Stimulated activated CD4-positive, alpha-beta T cell treated with anti-CD3 and anti-CD28 coated beads, Interleukin-12 subunit alpha, Interleukin-12 subunit beta, amount 100 ng/mL, for 24 hours (primary cell): ENCODE measurements at places on chromosomes 11 and 22.

DNA sequence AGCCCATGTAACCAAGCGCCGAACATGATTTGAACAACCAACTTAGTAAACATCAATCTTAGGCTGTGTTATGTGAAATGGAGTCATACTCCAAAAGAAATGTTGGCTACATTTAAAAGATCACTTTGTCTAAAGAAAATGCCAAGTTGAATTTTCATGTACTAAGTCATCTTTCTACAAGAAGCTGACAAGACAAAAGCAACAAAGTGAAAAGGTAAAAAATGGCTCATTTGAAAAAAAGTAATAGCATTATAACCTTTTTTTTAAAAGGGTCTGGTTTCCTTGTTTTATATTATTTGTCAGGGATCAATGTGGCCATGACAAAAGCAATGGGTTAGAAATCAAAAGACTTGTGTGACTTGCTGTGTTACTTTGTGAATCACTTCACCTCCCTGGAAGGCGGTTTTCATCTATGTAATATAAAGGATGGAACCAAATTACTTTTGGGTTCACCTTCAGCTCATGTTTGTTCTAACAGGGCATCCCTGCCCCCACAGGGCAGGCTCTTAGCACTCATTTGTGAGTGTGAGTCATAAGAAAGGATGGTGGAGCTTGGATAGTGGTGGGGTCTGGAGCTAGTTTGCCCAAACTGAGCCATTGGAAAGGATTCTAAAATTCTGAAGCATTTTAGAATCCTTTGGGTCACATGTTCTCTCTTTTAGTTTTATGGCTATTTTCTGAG is 131.9 kb upstream of the MTMR2 start:
- peak; percentile 31 for DNase-seq

GRCh38 chr11:119706029-119706428 is 23.0 kb downstream of the NECTIN1 start:
- DNase-seq: no peak

DNA sequence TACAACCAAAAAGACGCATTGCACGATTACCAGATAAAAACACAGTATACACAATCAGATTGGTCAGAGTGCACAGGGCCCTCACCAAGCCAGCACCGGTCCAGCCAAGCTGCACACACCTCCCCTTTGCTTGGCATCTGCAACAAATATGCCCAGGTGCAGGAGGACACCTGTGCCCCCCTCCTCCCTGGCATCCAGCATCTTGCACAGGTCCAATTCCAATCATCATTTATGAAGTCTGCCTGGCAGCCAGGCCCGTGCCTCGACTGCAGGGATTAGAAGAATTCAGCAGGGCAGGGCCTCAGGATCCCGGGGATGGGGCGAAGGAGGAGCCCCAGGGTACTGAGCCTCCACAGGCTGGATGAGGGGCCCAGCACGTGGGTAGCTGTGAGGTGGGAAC is 302.1 kb downstream of the CTTN start:
- no peak for DNase-seq

DNA sequence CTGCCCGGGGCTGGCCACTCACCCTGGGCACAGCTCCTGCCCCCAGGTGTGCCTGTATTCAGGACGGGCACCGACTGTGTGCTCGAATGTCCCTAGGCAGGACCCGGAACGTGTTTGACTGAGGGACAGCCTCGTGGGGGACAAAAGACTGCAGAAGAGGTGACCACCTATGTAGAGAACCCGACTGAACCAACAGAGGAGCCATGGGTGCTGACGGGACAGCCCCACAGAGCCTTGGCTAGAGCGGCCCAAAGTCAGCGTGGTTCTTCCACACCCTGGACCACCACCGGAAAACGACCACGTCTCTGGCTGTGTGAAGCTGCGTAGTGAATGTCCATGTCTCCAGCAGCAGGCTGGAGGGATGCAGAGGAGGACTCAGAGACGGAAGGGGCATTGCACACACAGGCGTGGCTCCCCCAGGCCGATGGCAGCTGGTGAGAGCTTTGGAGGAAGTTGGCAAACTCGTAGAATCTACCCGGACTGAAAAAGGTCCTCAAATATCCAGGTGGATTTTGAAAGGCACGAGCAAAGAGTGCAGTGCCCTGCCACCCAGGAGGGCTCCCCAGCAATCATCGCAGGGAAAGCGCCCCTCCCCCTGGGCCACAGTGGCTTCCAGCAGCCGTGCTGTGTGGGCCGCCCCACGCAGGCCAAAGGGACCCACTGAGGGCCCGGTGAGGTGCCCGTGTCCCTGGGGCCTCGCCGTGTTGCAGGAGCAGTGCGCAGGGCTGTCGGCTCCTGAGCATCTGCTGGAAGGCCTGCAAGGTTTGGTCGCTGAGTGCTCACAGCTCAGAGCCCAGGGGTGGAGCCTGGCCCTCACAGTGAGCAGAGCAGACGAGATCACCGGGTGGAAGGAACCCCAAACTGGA is 17.5 kb upstream of the MUC5B start:
- no peak for DNase-seq

- no peak for DNase-seq
Measured at GRCh38 chr11:128187835-128188234, 399.5 kb downstream of the ETS1 start.

- DNase-seq: no peak
Measured at GRCh38 chr11:130472434-130472961, 24.1 kb downstream of the ADAMTS15 start.

GRCh38 chr22:25386538-25386884 is 167.1 kb downstream of the CRYBB2 start:
- DNase-seq: no peak

DNA sequence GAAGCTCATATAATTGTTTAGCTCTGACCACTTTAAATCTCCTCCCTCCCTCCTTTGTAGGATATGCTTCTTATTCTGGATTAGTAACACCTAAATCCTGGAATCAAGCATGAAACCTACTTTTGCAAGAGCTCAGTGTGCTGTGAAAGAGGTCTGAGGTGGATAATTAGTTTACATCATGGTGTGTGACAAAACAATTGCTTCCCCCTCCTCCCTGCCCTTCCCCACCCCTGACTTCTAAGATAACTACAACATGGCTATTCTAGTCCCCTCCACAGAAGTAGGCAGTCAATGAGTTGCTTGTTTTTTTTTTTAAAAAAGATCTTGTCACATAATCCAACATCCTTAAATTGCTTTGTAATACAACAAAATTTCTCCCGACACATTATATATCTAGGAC is 314.0 kb downstream of the CADM1 start:
- no peak for DNase-seq

DNA sequence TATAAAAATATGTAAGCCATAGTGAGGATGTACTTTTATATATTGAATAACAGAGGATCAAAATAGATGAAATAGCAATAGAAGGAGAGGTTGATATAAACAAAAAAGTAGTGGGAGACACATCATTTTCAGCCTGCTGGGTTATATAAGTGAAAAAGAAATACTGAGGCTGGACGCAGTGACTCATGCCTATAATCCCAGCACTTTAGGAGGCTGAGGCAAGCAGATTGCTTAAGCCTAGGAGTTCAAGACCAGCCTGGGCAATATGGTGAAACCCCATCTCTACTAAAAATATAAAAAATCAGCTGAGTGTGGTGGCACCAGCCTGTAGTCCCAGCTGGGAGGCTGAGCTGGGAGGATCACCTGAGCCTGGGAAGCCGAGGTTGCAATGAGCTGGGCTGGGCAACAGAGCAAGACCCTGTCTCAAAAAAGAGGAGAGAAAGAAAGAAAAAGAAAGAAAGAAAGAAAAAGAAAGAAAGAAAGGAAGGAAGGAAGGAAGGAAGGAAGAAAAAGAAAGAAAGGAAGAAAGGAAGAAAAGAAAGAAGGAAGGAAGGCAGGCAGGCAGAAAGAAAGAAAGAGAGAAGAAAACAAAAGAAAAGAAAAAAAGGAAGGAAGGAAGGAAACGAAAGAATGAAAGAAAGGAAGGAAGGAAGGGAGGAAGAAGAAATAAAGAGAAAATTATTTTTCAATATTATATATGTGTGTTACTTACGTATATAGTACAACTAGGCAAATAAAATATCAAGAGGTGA is 7.0 kb upstream of the P2RY2 start:
- DNase-seq: no peak

DNA sequence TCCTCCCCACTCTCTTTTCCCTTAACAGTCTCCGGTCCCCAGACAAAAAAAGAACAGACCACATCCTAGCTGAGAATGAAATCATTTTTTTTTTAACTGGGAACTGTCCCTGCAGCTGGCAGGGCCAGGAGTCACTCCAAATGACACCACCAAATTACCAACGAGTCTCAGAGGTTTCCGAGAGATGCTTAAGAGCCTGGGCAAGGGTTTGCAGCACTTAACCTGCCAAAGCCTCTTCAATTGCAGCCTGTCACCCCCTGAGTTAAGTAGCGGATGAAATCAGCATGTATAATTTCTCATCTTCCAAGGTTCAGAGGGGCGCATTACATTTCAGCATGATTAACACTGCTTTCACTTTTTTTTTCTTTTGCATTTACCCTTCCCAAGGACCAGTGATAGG is 71.8 kb downstream of the TENM4 start:
- no peak for DNase-seq

DNA sequence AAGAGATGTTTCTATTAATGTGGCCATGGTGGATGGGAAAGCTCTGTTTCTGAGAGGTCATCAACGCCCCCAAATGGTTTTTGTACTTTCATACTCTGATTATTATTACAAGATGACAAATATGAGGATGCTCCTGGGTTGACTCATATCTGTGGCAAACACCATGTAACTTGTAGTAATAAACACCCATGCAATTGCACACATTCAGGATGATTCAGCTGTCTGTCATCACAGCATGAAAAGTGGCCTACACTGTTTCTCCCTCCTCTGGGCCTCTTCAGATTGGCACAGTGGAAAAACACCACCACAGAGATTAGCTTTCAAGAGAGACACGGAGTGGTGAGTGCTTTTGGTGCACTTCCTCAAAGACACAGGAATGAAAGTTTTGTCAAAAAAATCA is 85.4 kb downstream of the MTNR1B start:
- no peak for DNase-seq

- no peak for DNase-seq
Measured at GRCh38 chr11:78402847-78403246, 14.8 kb downstream of the GAB2 start.

DNA sequence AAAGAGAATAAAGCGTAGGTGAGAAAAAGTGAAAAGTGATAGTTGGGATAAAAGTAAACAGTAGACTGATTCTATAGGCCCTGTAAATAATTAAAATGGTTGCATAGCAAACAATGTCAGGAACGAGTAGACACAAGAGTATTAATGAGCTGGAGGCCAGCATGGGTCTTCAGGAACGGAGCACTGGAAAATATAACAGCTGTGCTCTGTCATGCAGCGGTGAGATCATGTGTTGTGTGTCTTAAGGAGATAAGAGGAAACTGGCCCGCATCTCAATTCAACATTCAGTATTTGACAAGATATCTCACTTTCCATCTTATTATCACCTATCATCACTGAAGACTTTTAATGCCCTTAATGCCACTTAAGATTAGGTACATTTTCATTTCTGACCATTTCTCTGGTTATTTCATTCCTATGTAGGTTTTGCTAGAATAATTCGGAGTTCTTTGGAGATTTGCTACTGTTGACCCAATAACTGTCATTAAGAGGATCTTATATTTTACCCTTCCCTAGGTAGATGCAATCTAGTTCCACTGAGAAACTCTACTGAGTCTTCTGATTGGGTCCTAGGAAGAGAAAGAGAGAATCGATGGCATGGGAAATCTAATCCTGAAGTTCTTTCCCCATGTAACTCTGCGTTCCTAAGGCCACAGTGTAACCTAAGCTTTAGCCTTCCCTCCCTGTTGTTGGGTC is 35.5 kb upstream of the VWA5A start:
- no peak for DNase-seq

DNA sequence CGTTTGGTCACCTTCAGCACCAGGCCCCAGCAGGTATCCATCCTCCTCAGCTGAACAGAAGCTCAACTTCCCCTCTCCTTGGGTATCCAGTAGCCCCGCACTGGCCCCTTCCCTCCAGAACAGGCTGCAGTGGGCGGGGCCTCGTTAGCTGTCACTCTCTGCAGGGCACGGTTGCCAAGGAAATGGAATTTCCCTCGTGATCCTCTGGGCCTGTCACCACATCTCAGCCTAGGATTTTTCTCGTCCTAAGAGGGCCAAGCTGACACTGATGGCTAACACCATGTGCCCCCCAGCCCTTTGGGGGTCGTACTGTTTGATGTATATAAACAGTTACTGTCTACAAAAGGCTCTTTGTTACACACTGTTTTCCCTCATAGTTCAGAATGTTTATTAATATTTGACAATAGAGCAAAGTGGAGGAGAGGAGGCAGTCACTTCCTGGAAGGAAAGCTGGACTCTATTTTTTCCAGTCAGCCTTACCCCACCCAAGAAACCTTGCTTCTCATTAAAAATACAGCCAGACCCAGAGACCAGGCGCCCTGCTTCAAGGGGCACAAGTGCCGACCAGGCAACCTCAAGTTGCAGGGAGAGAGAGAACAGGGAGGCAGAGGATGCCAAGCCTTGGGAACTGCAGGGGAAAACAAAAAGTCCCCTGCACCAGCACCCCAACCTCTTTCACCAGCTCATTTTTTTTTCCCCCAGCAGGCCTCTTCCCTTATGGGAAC is 44.5 kb downstream of the FEZ1 start:
- DNase-seq: peak; percentile 20

- no peak for DNase-seq
Measured at GRCh38 chr11:128311742-128312719, 275.3 kb downstream of the ETS1 start.

GRCh38 chr11:104620991-104621390 is 277.3 kb downstream of the CASP12 start:
- no peak for DNase-seq

- no peak for DNase-seq
Measured at GRCh38 chr11:100682247-100682969, 4.7 kb upstream of the ARHGAP42 start.

- no peak for DNase-seq
Measured at GRCh38 chr11:12689029-12689755, 15.0 kb downstream of the TEAD1 start.

GRCh38 chr11:34154059-34154875 is 48.8 kb downstream of the NAT10 start:
- no peak for DNase-seq

- no peak for DNase-seq
Measured at GRCh38 chr11:118896472-118896913, 12.8 kb downstream of the CXCR5 start.

DNA sequence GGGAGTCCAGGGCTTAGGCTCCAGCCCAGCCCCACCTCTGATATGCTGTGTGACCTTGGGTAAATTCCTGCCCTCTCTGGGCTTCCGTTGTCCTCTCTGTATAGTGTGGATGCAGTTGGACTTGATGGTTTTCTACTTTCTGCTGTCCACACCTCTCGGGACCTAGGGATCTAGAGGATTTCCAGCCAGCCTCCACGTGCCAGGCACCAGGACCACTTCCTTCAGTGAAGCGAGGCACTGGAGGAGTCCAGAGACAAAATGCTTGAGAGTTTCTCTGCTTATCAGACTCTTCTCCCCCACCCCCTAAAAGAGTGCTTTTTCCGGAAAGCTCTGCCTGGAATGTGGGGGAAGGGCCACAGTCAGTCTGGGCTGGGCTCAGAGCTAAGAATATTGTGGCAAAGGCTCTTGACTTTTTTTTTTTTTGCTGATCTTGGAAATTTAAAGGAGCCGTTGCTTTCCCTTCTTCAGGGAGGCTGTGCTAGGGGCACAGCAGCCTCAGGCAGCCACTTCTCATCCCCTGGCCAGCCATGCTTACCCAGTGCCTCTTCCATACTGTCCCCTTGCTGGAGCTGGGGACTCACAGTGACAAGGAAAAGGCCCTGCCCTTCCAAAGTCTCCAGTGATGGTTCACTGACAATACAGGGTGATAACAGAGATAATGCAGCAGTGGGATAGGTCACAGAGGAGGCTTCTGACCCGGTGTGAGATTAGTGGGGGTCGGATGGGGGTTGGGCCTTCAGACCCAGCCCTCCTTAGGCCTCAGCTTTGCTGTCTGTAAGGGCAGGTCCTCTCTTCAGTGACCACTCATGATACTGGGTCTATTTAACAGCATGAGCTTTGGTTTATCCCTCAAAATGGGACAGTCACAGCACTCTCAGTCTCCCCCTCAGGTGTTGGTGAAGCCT is 2.9 kb upstream of the SERPINH1 start:
- DNase-seq: no peak
